ENCODE measurements at places on chromosomes 16 and 17.

GRCh38 chr17:14793237-14793636 is 471.9 kb downstream of the PMP22 start:
- no peak for DNase-seq

DNA sequence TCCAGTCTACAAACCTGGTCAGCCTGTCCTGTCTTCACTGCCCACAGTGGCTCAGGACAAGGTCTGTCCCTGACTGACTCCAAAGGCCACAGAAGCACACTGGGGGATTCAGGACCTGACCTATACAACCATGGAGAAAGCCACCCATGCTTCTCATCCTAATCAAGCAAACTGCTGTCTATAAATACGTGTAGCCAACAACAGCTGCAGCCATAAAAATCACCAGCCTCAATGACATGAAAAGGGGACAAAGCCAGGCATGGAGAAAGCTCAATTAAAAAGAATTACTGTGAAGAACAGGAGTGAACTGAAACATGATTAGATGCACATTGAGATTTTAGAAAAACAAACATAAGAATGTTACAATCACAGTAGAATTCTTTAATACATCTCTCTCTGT is 170.1 kb downstream of the CDK5R1 start:
- no peak for DNase-seq

GRCh38 chr16:85959686-85960085 is 60.7 kb downstream of the IRF8 start:
- no peak for DNase-seq

DNA sequence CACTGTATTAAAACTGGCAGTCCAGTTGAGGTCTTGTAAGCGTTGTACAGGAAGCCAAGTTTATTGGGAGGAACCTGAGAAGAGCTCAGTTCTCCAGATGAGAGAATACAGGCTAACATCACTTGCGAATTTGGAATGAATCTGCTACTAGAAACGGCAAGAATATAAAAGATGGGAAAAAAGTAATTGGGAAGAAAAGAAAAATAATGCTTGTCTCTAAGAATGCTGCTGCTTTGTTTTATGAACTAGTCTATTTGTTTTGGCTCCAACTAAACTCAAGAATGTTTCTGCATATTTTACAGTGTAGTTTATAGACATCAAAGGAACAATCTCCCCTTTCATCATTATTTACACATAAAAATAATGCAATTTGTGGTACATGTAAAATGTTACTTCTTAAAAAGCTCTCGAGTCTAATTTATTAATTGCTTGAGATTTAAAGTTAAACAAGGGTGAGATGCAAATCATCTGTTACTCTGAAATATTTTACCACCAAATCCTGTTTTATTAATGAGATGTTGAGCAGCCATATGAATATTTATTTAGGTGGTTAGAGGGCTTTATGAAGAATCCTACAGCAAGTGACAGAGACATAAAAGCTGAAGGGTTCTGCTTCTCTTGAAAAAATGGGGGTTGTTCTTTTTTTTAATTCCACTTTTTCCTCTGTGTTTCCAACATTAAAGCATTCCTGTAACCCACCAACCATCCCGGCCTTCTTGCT is 162.1 kb upstream of the AXIN2 start:
- no peak for DNase-seq

DNA sequence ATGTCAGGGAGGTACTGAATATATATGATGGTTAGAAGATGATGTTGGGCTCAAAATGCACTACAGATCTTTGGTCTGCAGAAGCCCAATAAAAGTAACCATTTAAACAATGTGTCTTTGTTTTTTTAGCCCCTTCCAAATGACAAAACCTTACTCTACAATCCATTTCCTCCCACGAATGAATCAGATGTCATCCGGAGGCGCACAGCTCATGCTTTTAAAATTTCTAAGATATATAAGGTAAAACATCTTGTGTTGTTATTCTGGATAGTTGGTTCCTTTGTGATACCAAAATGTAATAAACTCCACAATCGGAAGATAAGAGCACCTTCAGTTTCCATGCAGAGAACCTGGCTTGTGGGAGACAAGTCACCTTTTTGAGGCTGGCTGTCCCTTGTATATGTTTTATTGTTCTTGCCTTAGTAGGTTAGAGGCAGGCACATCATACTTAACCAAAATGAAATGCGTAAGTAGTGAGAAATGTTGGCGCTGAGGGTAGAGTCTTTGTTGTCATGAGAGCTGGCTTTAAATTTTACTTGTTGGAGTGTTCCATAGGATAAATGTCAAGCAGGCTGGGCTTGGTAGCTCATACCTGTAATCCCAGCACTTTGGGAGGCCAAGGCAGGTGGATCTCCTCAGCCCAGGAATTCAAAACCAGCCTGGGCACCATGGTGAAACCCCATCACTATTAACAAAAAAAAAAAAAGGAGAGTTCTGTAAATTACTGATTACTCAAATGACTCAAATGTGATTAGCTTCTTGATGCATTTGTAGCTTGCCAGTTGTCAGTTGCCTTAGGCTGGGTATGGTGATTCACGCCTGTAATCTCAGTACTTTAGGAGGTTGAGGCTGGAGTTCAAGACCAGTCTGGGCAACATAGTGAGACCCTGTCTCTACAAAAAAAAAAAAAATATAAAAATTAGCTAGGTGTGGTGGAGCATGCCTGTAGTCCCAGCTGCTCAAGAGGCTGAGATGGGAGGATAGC is 19.7 kb upstream of the SNTB2 start:
- no peak for DNase-seq

- no peak for DNase-seq
Measured at GRCh38 chr17:58394534-58395223, 22.7 kb downstream of the RNF43 start.

Data from GM19239 (cell line).